ENCODE measurements at places on chromosomes 1 and 21.

DNA sequence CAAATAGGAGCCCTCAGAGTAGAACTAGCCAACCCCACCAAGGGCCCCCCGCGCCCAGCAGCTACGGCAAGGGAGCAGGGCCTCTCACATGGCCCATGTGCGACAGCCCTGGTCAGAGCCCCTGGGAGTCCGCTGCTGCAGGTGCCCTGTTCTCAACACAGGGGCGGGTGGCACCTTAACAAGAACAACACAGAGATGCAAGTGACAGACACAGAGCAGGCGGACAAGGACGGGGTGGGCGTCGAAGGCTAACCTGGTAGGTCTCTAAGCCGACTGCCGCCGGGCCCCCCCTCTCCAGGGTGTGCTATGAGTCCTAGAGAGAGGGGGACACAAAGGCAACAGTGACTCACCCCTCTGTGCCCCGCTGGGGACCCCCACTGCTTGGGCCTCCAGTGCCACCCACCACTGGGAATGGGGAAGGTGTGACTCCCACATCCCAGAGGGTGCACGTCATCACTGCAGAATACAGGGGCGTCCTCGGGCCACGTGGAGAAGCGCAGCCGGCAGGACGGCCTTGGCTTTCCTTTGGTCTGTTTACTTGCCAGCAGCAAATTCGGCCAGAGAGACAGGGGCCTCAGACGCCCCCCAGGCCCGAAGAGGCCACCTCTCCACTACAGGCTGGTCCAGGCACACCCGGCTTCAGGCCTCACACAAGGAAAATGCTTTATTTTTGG is 44.8 kb downstream of the PRDM15 start:
- DNase-seq: no peak

DNA sequence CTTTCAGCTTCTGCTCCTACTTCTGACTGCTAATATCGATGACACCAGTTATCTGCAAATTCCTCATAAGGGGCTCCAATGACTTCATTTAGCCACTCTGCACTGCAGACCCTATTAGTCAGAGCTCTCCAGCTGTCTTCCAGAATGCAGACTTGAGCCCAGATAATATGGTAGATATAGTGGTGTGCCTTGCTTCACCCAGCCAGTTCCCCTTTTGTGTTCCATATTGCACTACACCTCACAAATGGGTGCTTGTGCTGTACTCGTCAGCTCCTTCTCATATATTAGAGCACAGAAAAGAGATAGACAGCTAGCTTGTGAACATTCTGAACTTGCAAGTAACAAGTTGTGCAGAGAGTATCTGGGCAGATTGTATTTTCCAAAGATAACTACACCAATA is 23.7 kb upstream of the COG2 start:
- DNase-seq: no peak

- no peak for DNase-seq
Measured at GRCh38 chr1:7769673-7770412, 1.3 kb upstream of the VAMP3 start.

DNA sequence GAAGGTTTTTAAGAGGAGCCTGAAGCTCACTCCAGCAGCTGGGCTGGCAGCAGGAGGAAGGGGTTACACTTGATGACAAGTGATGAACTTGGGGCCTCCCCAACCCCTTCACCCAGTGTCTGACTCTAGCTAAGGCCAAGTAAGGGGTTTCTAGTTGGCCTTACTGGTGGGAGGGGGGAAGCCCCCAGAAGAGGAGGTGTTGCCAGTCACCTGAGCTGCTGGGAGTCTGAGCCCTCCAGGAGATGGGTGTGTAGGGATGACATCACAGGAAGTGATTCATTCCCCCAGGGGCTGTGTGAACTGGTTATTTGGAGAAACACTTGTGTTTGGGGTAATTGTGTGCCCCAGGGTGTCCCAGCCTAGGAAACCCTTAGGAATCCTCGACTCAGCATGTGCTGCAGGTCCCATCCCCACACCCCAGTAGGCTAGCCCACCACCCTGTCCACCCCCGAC is 3.1 kb downstream of the PADI1 start:
- peak; percentile 76 for DNase-seq

- peak; percentile 55 for DNase-seq
Measured at GRCh38 chr1:244653439-244654107, 647 bp downstream of the DESI2 start.

DNA sequence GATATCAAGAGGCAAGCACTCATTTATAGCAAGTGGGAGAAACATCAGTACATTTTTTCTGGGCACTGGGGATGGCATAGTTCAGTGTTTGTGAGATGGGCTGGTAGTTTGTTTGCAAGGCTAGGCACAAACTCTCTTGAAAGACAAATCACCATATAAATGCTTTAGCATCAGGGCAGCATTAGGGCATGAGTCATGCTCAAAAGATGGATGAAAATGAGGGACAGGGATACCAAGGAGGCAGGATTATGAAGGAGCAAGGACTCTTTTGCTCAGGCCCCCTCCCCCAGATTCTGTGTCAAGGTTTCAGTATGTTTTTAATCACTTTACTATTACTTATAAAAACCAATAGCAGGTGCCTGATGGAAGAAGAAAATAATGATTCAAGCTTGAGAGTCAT is 43.9 kb upstream of the CAMK1G start:
- no peak for DNase-seq

- no peak for DNase-seq
Measured at GRCh38 chr1:27633640-27634176, 1.3 kb downstream of the FGR start.

GRCh38 chr1:199273837-199274379 is 635.1 kb downstream of the PTPRC start:
- DNase-seq: no peak

DNA sequence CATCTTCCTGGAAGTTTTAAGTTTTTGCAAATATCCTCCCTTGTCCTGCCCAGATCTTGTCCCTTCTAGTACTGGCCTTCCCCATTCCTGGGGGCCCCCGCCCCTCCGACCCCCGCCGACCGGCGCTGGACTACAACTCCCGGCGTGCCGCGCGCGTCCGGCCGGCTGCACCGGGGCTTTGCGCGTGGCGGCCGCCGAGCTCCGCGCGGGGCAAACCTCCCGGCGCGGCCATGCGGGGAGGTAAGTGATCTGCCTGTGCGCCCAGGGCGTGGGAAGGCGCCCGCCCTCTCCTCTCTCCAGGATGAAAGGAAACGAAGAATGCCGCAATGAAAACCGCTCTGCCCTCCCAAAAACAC is 3.2 kb upstream of the SAMD13 start:
- DNase-seq: peak; percentile 34

DNA sequence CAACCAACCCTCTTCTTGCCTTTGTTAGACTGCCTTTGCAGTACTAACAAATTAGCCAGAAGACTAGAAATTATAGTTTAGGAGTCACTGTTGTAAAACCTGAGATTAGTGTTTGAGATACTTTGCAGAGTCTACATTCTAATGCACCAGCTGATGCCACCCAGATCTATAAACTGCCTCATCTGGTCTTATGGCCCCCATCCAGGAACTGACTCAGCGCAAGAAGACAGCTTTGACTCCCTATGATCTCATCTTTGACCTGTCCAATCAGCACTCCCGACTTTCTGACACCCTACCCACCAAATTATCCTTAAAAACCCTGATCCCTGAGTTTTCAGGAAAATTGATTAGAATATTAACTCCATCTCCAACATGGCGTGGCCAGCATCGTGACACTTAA is 334.6 kb downstream of the RGS7 start:
- no peak for DNase-seq

DNA sequence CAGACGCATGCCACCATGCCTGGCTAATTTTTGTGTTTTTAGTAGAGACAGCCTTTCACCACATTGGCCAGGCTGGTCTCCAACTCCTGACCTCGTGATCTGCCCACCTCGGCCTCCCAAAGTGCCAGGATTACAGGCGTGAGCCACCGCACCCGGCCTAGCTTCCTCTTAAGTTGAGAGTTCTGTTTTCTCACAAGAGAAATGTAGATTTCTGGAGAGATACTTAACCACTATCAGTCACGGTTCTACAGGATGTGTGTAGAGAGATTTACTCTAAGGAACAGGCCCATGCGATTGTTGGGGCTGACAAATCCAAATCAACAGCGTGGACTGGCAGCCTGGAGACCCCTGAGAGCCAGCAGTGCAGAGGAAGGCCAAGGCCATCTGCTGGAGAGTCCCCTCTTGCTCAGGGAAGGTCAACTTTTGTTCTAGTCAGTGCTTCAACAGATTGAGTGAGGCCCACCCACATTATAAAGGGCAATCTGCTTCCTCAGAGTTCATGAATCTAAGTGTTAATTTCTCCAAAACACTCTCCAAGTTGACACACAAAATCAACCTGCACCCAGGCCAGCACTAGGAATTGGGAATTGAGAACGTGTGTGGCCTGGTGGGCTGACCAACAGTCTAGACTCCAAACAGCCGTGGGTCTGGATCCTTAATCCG is 38.7 kb downstream of the CHAF1B start:
- no peak for DNase-seq

DNA sequence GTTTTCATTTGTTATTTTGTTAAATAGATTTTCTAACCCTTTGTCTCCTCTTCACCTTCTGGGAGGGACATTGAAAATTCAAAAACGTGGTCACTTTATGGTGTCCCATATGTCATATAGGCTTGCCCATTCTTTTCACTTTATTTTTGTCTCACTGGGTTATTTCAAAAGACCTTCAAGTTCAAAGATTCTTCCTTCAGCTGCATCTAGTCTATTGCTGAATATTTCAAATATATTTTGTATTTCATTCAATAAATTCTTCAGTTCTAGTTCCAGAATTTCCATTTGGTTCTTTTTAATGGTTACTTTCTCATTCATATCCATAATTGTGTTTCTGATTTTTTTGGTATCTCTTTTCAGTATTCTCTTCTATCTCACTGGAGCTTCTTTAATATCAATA is 11.6 kb upstream of the KCTD3 start:
- DNase-seq: no peak

- DNase-seq: no peak
Measured at GRCh38 chr21:36725793-36726386, 27.0 kb downstream of the SIM2 start.

- no peak for DNase-seq
Measured at GRCh38 chr1:183814121-183814681, 9.3 kb downstream of the RGL1 start.

- no peak for DNase-seq
Measured at GRCh38 chr1:156709757-156710489, 4.5 kb upstream of the CRABP2 start.

DNA sequence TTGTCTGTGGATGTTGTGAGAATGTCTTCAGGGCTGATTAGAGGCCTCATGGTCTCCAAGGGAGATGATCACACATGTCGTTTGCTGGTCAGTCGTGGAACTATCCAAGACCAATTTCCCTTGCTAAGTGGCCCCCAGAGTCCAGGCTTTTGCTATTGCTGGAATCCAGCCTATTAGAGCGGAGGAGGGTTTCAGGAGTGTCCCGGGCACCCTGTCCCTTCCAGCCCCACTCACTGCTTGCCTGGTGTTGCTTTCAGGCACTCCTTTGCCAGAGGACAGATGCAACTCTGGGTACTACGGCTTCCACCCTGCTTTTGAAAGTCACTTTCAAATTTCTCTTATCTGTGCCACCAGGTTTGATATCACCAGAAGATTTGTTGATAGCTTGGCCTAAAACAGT is 149.1 kb downstream of the NOS1AP start:
- DNase-seq: no peak

GRCh38 chr1:187734427-187734826 is 905.7 kb downstream of the PLA2G4A start:
- no peak for DNase-seq

DNA sequence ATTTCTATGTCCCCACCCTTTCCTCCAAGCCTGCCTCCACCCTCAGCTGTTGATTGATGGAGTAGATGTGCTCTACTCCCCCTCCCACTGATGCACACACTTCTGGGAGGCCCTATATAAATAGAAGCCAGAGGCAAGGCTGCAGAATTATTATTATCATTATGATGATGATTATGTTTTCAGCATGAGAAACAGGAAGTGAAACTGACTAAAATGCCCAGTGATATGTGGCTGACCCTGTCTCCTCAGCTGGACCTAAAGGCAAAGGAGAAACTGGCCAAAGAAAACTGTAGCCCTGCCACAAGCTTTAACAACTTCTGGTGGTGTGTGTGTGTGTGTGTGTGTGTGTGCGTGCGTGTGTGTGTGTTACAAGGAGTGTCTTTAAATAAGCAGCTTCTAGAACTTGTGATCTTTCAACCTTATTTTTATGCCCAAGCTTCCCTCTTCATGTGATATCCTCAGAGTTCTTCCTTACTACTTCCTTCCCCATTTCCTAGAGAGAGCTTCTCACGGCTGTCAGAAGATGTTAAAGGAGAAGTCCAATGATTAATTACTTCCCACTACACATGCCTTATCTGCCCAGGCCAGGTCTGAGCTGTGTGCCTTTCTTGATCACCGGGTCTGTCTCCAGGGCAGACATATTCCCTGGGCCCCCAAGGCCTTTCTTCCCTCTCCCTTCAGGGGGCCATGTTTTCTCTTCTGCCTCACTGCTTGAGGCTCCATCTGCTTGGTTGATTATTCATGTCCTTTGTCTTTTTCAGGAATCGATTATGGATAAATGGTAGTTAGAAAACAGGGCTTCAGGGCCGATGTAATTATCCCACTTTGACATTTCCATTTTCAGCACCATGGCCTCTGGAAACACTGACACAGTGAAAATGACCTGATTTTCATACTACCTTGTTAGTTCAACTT is 11.6 kb upstream of the MAPKAPK2 start:
- no peak for DNase-seq

- DNase-seq: no peak
Measured at GRCh38 chr1:21861602-21862429, 49.8 kb downstream of the LDLRAD2 start.

DNA sequence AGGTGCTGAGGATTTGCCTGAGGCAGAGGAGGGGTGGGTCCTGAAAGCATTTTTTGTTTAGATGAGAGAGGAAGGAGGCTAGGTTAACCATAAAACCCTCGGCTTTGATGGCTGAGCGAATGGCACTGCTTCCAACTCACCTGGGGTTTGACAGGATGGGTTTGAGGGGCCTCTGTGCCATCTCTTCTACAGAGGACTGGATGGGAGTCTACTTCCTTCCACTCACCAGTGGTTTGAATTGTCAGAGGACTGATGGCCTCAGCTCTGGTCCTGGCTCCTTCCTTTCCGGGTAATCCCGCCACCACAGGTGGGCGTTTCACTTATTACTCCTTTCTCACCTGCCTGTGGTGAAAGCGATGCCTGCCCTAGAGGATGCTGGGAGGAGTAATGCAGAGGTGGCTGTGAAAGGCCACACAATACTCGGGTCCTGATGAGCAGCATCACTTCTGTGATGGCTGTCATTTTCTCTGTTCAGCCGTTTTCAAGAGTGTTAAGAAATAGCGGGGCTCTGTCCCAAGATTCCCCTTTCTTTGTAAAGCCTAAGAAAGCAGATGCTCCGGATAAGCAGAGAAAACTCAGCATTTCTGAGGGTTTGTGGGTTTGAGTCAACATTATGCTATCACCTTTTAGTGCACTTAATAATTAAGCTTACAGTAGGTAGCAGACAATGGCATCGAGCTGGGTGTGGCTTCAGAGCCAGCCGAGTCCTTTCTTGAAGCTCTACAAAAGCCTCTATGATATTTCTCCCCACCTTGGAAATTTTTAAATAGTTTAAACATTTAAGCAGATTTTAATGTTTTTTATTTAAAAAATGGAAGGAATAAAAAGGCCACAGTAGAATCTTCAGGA is 220.7 kb downstream of the HLX start:
- DNase-seq: peak; percentile 51
